GM23248 (cell line): ENCODE measurements at places on chromosomes 1 and 21.

DNA sequence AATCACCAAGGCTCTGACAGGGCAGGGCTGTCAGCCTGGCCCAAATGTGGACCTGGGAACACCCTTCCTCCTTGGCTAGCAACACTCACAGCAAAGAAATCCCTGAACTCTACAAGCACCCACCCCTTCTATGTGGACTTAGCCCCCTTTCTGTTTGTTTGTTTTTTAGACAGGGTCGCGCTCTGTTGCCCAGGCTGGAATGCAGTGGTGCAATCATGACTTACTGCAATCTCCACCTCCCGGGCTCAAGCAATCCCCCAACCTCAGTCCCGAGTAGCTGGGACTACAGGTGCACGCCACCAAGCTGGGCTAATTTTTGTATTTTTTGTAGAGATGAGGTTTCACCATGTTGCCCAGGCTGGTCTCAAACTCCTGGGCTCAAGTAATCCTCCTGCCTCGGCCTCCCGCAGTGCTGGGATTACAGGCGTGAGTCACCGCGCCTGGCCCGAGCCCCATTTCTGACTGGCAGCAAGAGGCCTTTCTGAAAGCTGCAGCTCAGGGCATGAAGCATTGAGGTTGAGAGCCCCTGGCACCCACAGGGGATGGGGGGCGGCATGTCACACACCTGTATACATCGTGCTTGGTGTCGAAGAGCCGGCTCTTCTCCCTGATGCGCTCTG, 16.2 kb downstream of the RIPK4 start:
- peak; percentile 29 for DNase-seq

DNA sequence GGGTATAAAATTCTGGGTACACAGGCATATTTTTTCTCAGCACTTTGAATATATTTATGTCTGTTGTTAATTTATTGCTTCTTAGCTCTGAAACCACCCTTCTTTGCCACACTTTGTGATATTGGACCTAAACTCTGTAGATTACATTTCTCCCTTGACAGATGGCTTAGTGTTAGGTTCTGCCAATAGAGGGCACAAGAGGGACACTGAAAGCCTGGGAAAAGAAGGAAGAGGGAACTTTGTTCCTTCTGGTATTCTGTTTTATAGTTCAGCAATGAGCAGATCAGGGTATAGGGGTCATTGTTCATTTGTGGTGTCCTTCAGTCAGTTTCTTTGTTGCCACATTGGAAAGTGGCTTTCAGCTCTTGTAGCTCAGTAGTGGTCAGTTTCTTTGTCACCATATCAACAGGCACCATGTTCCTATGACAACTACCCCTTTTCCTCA, 423.5 kb upstream of the PROX1 start:
- DNase-seq, result no peak

DNA sequence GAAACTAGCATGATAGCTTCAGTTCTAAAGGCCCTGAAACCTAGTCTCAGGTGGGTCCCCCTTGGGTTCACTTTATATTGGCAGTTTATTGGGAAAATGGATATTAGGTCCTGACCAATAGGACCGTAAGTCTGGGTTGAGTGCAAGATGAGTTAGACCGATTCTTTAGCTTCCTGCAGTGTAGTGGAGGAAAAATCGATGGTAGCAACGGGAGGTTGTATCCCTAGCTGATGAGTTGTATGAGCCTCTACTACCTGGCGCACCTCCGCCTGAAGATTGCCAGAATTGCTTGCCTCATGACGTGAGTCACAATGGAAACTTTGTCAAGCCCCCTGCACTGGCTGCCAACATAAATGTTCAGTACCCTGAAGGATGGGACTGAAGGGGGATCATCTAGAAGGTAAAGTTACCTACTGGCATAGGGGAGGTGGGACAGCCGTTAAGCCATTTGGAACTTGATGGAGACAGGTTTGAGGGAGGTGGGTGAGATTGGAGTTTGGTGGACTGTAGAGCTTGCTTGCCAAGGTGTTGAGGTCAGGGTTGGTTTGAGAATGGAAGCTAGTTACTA, 3.9 kb downstream of the RCC1 start:
- peak; percentile 38 for DNase-seq

GRCh38 chr1:150366416-150367296, 2.7 kb downstream of the RPRD2 start:
- DNase-seq, result peak; percentile 68

- no peak for DNase-seq
Measured at GRCh38 chr21:44441581-44442265, 13.6 kb upstream of the LRRC3 start.

DNA sequence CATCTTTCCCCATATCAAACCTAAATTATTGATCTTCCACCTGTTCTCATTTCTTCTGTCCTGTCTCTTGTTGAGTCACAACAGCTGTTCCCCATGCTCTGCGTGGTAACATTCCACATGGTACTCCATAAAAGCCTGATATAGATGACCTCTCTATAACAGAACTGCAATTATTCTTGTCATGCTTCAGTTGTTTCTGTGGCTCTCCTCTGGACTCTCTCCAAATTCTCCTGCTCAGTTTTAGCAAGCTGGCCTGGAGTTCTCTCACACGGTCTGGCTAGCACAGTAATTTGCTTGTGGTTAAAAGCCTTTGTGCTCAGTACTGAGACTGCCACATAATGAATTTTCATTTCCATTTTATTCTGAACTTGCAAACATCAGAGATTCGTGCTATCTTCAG, 10.6 kb upstream of the LRRC39 start:
- DNase-seq, result peak; percentile 65

GRCh38 chr1:161258439-161259344, at the start of gene PCP4L1:
Gene PCP4L1, plus strand, starts transcription at chr1:161258745. Its CDS starts 230 bp downstream, at chr1:161258975.
- DNase-seq, result peak; percentile 58

- DNase-seq, result no peak
Measured at GRCh38 chr21:45506241-45506817, 35.9 kb downstream of the SLC19A1 start.

DNA sequence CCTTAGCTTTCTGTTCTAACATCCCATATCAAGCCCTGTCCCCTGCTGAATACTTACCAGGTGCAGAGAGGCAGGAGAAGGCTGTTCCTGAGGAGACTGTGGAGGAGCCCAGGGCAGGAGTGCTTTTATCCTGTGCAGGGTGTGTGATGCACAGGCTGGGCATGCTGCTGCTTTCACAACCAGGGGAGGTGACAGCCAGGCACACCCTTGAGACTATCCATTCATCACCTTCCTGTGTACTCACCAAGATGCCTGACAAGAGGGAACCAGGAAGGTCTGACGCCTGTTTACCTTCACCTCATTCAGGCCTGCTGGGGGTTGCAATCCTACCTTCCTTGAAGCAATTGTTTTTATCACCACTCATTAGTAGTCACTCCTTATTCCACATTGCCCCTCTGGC, at the start of gene LCE3E:
LCE3E (minus strand) TSS at position 100 of the 400 bp plus-strand sequence. CDS start 572 bp downstream, outside the sequence.
- DNase-seq, result no peak

- DNase-seq, result no peak
Measured at GRCh38 chr21:42346866-42347600, 3.8 kb downstream of the TFF2 start.

DNA sequence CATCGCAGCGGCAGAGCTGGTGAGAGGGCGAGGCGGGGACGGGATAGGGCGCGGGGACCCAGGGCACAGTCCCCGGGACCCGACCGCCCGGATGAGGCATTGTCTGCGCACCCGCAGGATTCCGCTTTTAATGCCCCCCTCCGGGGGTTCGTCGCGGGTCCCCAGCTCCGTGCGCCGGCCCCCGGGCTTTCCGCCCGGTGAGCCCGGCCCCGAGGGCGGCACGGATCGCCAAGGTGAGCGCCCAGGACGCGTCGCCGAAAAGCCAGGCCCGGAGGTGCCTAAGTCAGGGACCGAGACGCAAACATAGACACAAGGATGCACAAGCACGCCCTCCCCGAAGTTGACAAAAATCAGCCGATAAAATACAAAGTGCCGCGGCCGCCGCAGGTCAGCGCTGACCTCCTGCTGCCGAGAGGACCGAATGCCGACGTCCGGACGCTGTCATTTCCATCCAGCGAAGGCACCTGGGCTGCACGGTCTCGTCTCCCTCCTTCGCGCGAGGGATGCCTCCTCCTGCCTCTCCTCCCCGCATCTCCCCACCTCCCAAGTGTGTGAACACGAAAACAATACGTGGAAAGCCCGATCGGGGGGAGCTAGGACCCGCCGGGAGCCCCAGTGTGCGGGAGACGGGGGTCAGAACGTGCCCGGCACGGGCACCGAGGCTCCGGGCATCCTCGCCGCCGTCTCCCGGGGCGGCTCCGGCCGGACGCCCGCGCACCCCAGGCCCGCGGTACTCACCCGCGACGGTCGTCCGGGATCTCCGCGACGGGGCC, 101.1 kb upstream of the SOD1 start:
- DNase-seq, result peak; percentile 9

GRCh38 chr1:104195395-104195794, 445.7 kb downstream of the AMY1C start:
- DNase-seq, result peak; percentile 2

DNA sequence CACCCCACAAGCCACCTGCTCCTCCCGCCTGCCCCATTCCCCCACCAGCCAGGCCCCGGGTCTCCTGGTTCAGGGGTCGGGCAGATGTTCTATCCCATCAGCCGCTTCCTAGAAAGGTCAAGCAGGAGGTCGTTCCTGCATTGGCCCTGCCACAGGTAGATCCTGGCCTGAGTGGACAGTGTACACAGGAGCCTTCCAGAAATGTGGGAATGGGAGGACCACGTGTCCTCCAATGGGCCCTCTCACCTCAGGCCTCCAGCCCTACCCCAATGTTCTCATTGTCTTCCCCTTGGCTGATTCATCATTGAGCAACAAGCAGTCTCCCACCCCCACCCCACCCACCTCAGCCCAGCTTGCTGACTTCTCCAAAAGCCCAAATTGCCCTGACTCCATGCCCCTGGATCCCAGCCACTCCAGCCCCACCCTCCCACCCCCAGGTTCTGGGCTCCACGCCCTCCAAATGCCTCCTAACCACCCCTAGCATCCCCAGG, 2.1 kb downstream of the S100A16 start:
- peak; percentile 84 for DNase-seq

- peak; percentile 85 for DNase-seq
Measured at GRCh38 chr1:51192213-51192843, 43.7 kb upstream of the RNF11 start.

DNA sequence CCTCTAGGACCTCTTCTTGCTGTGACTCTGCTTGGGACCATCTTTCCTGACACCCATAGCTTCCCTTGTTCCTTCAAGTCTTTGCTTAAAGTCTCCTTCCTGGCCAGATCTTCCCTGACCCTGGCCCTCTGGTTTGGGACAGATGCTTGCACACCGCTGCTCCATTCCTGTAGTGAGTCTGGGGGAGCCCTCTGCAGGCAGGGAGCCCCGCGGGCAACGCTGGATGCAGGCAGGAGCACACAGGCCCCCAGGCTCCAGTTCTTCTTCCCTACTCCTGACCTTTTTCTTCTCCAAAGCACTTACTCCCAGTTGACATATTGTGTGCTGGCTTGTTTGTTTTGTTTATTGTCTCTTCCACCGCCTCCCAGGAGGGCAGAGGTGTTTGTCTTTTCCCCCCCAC, 413.4 kb downstream of the CAMTA1 start:
- DNase-seq, result no peak

- no peak for DNase-seq
Measured at GRCh38 chr1:215279682-215280081, 197.1 kb downstream of the KCNK2 start.
